ENCODE measurements at places on chromosomes 7 and 10.
A peak's percentile ranks its signal among the peaks of the same experiment; 100 is the strongest.

DNA sequence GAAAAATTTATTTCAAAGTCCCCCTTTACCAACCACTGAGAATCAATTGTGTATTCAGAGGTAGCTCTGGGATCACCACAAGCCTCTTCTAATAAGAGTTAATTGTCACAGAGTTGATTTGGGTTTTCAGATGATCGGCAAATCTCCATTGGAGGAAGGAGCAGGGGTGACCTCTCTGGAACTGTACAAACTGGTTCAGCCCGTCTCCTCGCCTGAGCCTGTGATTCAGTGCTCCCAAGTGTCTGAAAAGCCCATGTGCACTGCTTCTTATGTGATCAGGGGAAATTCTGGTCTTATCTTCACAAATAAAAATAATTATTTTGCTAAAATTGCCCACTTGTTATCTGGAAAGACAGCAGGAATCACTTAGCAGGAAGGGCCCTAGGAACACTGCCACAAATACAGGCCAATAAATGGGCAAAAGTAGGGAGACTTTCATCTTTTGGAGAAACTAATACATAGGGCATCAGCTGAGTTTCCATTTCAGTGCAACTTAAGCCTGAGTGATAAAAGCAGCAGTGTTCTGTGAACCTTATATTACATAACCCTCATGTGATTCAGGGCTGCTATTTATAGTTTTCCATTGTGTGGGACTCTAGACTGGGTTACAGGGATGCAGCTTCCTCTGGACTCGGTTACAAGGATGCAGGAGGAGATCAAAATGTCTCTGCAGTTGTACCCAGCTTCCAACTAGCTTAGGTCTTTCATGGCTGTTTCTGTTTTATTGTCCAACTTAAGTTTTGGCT is 32.3 kb downstream of the CDK1 start:
- no peak for DNase-seq

DNA sequence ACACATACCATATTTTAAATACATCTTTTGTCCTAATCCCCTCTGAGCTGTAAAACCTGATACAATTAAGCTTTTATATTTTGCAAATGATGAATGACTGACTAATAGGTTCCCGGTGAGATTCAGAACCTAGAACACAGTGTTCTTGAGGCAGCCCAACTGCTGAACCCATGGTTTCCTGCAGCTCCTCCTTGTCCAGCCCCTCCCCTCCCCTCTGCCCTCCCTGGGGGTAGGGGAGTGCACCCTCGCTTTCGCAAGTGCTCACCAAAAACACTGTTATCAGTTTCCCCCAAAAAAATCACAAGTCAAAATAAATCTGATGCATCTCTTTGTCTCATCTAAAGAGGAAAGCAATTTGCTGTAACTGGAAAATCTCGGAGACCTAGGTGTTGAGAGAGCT is 602.8 kb downstream of the KCNMA1 start:
- DNase-seq, result no peak

DNA sequence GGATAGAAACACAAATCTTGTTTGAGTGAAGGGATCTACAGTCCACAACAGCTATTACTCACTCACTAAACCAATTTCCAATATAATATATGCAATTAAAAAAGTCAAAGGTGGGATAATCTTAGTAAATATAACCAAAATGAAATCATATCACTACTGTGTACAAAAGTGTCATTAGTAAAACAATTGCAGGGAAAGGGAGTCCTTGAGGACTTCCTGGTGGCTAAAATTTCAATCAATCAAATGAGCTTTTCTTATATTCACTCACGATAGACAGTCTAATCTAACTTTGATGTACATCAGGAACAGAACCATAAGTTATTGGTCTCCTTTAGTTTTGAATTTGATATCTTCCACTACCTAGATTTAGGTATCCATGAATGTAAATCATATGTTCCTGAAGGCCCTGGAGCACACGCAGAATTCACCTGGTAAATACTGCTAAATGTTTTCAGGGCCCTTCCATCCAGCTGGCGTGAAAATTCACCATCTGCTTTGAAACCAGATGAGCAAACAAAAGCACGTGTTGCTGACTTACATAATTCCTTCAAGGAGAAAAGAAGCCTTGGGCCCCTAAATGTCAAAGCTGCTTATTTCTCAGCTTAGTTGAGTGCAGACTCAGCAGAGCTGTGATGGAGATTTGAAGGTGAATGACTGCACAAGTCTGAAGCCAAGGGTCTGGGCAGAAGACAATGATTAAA is 159.3 kb upstream of the TMEM196 start:
- DNase-seq, result no peak

GRCh38 chr10:79063661-79064492 is 4.9 kb upstream of the ZMIZ1 start:
- DNase-seq, result no peak

GRCh38 chr10:78899098-78899754 is 169.5 kb upstream of the ZMIZ1 start:
- no peak for DNase-seq

DNA sequence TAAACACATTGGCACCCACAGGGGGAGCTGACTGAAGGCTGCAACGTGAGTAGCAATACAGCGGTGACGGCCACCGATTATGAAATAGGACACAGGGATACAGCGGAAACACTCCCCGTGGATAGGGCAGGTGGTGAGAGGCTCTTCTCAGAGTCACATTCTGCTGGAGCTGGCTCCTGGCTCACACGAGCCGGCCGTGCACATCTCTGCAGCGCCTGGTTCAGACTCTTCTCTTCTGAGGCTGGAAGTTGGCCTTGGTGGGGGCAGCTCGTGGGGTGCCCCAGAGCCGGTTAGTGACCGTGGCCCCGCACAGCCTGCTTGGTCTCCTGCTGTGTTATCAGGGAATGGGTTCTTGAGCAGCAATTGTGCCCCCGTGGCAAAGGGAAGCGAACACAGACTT is 61.3 kb upstream of the EN2 start:
- DNase-seq, result no peak

DNA sequence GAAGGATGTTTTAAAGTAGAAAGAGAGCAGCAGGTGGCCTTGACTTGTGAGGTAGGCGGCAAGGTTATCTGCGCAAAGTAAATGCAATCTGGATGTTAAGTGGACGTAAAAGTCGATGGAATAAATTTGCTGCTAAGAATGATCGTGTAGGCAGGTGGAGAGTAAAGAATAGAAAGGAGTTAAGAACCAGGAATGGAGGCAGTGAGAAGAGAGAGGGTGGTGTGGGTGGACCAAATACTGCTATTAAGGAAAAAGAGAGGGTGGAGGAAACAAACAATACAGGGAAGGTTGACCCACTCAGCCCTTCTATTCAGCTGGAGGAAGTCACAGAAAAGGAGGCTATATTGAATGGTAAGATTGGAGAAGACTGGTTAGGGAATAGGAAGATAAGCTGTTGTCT is 1.9 kb upstream of the CUL1 start:
- no peak for DNase-seq

GRCh38 chr7:16509829-16510228 is 16.8 kb upstream of the LRRC72 start:
- no peak for DNase-seq

GRCh38 chr7:127792528-127793342 is 140.7 kb downstream of the SND1 start:
- no peak for DNase-seq

DNA sequence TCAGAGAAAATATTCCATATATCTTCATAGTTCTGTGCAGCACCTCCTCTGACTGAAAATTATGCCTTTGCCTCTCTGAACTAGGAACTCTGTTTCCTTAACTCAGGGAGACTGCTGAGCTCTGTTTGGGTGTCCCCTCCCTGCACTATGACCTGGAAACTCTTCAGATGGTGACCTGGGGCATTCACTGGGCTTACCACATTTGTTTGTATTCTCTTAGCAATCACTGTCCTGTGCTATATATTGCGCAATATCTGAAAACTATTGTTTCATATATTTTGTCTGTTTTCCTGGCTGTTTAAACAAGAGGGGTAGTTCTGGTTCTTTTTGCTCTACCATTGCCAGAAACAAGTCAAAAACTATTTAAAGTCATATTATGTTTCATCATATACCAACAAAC is 181.8 kb upstream of the KIAA1217 start:
- DNase-seq, result no peak

GRCh38 chr7:114508086-114508485 is 93.5 kb downstream of the FOXP2 start:
- DNase-seq, result no peak

- no peak for DNase-seq
Measured at GRCh38 chr7:127828843-127829500, 177.0 kb downstream of the SND1 start.

GRCh38 chr7:24728503-24729364 is 28.5 kb downstream of the GSDME start:
- DNase-seq, result no peak

DNA sequence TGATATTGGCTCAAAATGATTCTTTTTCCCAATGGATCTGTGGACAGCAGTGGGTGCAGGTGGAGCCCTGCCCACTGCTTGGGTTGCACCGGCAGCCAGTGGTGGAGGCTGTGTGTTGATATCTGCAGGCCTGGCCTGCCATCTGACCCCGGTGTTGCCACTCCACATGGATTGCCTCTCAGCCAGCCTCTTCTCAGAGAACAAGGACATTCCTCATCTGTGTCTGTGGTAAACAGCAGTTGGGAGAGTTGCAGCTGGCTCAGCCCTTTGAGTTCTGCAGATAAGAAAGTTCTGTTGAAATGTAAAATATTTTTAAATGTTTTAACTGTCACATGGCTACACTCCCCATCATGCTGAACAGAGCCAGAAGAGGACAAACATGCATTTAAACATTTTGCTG is 374.9 kb upstream of the CELF2 start:
- DNase-seq, result no peak

DNA sequence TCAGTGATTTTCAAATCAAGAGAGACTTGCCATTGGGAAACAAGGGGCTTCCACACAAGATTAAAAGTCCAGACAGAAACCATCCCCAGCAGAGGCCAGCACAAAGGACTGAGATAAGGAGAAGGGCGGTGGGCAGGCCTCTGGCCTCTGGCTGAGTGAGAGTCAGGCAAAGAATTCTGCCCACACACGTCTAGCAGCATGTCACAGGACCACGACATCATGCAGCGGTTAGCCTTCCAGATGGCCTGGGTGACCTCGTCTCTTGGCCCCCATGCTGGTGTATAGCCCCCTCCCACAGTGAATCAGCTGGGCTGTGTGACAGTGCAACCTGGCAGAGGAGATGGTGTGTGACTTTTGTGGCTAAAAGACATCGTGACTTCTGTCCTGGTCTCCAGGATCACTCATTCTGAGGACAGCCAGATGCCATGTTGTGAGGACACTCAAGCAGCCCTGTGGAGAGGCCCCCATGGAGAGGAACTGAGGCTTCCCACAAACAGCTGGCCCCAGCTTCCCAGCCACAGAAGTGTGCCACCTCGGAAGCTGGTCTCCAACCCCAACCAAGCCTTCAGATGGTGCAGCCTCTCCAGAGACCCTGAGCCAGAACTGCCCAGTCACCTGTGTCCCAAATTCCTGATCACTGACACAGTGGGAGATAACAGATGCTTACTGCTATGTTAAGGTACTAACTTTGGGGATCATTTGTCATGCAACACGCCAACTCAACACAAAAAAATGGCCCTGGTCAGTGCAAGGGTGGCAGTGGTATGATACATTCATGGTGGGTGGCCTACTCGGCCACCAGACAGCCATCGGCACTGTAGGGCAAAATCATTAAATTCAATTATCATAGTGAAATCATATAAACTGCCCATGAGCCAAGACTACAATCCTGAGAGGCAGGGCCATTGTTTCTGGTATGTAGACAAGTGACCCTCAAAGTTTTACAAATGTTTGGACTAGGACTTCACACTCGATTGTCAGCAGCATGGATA is 73.2 kb downstream of the TNS3 start:
- DNase-seq, result no peak

DNA sequence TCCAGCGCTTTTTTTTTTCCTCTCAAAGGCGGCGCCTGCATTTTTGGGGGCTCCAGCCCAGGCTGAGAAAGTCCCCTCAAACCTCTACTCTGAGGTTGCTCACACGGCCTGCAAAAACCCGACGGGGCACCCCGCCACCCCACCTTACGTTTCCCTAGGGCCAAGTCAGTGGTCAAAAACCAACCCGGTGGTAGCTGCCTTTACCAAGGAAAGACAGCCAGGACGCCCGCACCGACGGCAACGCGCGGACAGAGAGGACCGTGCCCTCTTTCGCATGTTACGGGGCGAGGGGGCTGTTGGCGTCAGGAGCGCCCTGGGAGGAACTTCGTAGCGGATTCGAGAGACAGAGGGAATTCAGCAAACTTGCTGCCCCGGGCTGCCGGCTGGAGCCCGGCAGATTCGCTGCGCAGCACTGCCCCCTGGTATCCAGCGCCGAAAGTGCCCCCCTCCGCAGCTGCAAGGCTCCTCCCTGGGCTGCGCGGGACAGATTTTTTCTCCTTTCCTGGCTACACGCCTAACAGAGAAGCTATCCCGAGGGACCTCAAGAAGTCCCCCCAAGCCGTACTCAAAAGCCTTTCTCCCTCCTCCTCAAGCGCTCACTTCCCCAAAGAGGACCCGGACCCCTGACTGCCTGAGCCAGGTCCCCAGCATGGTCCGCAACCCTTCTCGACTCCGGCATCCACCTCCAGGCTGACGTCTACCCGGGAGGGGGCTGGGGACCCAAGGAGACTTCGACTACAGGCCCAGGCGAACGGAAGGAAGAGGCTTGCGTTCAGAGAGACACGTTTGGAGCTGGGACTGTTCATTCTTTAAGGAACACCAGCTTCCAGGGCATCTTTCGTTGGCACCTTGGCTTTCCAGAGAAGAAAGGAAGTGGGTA is 27.7 kb upstream of the VAX1 start:
- peak; percentile 15 for DNase-seq

DNA sequence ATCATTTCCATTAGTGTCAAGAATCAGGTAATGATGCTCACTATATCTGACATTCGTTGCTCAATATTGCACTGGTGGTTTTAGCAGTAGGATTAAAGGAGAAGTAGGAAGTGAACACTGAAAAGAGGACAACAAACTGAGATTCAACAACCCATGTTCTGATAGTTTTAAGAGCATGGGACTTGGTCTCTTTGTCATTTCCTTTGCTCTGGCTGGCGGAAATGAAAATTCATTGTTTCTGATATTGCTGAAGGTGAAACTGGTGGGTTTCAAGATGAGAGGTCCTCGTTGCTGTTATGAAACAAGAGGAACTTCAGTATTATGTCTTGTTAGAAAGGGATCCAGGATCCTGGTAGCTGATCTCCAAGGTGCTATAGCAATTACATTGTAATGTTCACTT is 129.0 kb downstream of the DNAH11 start:
- DNase-seq, result no peak

- no peak for DNase-seq
Measured at GRCh38 chr7:70470746-70471145, 661.2 kb upstream of the GALNT17 start.

- DNase-seq, result no peak
Measured at GRCh38 chr7:41005374-41005901, 697.5 kb downstream of the INHBA start.

GRCh38 chr7:110522761-110523200 is 568.1 kb upstream of the LRRN3 start:
- DNase-seq, result no peak
